ENCODE measurements at places on chromosomes 5 and 9.

DNA sequence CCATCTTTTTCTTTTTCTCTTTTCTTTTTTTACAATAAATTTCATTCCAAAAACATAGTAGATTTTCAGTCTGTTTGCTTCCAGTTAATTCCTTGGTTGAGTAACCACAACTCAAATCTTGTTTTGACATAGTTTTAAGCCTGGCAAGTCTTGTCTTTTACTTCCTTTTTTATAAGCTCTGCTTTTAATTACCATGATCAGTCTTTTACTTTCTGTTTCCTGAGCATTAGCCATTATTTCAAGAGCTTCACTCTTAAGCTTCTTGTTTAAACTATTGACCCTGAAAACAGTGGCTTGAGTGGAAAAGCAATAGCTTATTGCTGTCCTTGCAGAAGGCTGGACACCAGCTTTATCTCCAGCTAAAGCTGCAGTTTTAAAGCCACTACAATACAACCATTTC is 1363.3 kb downstream of the MAT2B start:
- peak; percentile 6 for DNase-seq

GRCh38 chr9:132283863-132284262 is 70.9 kb downstream of the SETX start:
- no peak for DNase-seq

DNA sequence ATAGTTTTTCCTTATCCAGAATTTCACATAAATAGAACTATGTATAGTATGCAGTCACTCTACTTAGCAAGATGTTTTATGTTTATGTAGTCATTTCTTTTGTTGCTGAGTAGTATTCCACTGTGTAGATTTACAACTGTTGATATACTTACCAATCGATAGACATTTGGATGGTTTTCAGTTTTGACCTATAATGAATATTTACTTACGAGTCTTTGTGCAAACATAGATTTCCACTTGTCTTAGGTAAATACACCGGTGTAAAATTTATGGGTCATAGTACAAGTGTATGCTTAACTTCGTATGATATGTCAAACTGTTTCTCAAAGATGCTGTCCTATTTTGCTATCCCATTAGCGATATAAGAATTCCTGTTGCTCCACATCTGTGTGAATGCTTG is 19.7 kb upstream of the OR2K2 start:
- DNase-seq = no peak

- DNase-seq = no peak
Observed at GRCh38 chr9:91799113-91799744, 150.8 kb downstream of the ROR2 start.

- no peak for DNase-seq
Observed at GRCh38 chr5:88854769-88855168, 28.2 kb downstream of the MEF2C start.

GRCh38 chr5:149073213-149073612 is 10.4 kb upstream of the SH3TC2 start:
- no peak for DNase-seq

DNA sequence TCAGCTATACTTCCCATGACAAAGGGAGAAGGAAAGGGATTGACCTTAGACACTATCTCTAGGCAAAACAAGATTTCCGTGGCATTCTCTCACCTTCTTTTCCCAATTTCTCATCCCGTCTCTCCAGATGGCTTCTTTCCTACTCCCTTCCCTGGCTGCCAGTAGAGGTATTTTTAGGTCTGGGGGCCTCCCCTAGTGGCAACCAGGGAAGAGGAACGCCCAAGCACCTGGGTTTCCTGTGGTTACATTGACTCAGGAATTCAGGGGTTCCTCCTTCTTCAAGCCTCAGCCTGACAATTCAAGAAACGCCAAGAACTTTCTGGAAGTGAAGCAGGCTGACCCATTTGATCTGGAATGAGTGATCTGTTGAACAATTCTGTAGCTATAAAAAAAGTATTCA is 111.5 kb upstream of the OSMR start:
- no peak for DNase-seq

- no peak for DNase-seq
Observed at GRCh38 chr5:30604648-30605262, 588.7 kb upstream of the CDH6 start.

GRCh38 chr5:137727623-137728022 is 8.3 kb downstream of the KLHL3 start:
- no peak for DNase-seq

GRCh38 chr9:132826621-132827365 is 51.3 kb downstream of the AK8 start:
- DNase-seq = no peak

DNA sequence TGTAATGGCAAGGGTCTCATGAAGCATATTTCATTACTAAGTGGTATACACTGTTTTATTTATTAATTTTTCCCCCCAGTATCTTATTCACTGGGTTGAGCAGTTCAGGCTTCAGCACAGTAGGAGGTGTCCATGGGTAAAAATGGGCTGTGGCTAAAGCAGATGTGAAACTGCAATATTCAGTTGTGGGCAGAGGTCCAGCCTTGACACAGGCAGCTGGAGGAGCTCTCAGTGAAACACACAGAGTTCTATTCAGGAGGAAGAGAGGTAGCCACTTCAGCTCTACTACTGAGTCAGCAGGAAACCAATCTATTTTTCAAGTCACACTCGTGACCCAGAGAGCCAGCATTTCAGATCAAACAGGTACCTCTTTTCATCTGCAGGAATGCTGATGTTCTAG is 418.3 kb downstream of the CDH10 start:
- DNase-seq = no peak

DNA sequence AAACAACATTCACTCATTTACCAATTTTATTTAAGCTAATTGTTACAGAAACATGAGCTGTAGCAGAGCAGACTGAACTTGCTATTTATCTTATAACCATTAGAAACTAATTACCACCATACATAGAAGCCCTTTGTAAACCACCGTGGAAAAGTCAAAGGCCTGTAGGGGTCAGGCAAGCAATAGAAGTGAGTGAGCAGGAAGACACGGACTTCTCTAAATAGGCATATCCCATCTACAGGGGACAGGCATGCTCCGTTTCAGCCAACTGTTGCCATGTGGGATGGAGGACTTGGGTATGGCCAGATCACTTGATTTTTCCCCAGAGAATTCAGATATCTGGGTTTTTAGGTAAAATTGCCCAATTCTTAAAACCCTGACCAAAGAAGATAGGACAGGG is 44.8 kb downstream of the PRRC1 start:
- peak; percentile 6 for DNase-seq

- DNase-seq = no peak
Observed at GRCh38 chr5:148855249-148856008, 29.0 kb downstream of the ADRB2 start.

GRCh38 chr9:100600521-100601079 is 22.7 kb downstream of the CAVIN4 start:
- no peak for DNase-seq

GRCh38 chr5:39631958-39632357 is 207.2 kb upstream of the DAB2 start:
- no peak for DNase-seq

DNA sequence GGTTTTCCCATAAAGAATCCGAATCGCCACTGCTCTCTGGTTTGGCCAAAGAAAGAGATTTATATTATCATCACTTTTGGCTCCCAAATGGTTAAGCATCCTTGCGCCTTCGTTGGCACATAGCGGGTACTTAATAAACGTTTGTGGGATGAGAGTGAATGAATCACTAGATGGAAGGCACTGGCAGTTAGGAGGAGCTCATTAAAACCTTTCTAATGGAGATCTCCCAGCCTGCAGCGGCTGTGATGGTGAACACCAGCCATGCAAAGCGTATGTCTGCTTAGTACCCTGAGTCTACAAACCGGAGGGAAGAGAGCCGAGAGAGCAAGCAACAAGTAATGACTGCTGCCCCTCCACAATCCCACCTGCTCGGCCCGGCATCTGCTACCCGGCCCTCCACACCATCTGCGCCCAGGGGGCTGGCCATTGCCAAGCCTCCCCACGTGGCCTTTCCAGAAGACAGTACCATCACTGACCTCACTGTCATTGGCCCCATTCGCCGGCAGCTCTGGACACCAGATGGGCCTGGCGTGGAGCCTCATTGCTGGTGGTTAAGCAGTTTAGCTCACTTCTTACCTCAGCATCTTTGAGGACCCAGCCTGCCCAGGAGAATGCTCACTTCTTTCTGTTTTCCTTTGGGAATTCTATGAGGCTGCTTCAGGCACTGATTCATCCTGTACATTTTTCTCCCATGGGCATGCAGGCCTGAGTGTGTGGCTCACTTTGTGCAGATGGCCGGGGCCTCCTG is 39.3 kb upstream of the ANKRD33B start:
- no peak for DNase-seq

GRCh38 chr5:28788954-28789353 is 1750.6 kb upstream of the CDH9 start:
- no peak for DNase-seq

GRCh38 chr5:3282841-3283240 is 312.8 kb upstream of the IRX1 start:
- no peak for DNase-seq

- DNase-seq = no peak
Observed at GRCh38 chr9:98083566-98084183, 27.1 kb downstream of the NANS start.

- no peak for DNase-seq
Observed at GRCh38 chr5:87829217-87829551, 416.5 kb upstream of the CCNH start.

GRCh38 chr5:137836298-137836697 is 31.4 kb upstream of the MYOT start:
- DNase-seq = no peak

- no peak for DNase-seq
Observed at GRCh38 chr5:139692679-139693308, 44.6 kb downstream of the CXXC5 start.

GRCh38 chr5:145553177-145553576 is 282.0 kb downstream of the PRELID2 start:
- no peak for DNase-seq

DNA sequence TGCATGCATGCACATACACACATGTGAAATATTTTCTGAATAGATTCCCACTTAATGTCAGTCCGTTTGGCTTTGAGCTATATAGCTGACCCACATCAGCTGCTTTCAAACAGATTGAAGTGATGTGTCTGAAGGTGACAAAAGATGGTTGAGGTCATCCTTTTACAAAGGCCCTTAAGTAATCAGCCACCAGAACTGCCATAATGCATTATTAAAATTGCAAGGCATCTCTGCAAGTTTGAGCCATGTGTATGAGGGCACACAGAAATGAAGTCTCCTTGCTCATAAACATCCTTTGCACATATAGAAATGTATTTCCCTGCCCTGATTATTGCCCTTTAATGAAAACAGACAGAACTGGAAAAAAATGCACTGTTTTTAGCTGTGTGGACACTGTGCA is 1043.0 kb upstream of the C9orf72 start:
- DNase-seq = no peak

GRCh38 chr5:153096381-153096780 is 394.1 kb upstream of the GRIA1 start:
- DNase-seq = no peak

GRCh38 chr9:116656977-116657376 is 30.1 kb upstream of the TRIM32 start:
- no peak for DNase-seq

DNA sequence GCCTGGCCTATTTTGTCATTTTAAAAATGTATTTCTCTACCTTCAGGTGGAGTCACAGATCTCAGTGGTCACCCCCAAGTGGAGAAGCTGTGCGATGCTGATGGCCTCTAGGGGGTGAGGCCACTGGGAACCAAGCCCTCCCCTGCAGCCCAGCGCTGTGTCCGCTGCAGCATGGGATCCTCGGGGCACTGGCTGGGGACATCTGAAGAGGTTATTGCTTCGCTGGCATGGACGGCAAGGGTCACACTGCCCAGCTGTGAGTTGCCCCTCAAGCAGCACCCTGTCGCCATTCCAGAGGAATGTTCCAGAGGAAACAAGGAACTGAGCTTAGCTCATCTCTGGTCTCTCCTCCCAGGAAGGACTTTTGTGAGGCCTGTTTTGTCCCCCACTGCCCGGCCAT is 119.6 kb upstream of the S1PR3 start:
- DNase-seq = no peak

DNA sequence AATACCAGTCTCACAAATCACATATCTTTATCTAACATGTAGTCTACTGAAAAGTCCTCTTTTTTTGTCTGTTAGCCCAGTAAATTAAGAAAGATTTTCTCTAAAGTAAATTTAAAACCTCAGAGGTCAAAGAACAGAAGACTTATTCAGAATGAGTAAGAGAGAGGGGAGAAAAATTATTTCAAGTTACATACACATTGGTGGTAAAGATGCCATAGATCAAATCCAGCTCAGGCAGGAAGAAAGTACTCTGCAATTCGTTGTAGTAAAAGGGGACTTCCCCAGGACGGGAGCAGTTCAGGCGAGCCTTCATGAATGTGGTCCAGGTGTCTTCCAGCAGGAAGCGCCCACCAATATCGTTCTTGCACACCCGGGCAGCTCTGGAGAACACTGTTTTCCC is 344.1 kb downstream of the SEMA5A start:
- no peak for DNase-seq
